ENCODE measurements at places on chromosomes 6 and 20.
A peak's percentile ranks its signal among the peaks of the same experiment; 100 is the strongest.

DNA sequence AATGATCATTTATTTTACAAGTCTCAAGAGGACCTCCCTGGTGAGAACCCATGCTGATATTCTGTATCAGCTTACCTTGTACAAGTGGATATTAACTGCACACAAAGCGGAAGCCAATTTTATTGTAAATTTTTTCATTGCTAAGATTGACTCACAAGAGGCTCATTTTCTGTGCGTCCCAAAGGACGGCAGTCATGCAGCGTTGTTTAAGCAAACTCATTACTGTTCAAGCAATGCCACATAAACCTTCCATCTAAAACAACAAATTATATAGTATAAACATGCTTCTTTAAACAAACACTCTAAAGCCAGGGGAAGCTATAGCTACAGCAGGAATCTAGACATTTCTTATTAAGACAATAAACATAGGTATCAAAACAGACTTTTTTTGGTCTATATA lies 575.3 kb downstream of the FRK start:
- DNase-seq: no peak

DNA sequence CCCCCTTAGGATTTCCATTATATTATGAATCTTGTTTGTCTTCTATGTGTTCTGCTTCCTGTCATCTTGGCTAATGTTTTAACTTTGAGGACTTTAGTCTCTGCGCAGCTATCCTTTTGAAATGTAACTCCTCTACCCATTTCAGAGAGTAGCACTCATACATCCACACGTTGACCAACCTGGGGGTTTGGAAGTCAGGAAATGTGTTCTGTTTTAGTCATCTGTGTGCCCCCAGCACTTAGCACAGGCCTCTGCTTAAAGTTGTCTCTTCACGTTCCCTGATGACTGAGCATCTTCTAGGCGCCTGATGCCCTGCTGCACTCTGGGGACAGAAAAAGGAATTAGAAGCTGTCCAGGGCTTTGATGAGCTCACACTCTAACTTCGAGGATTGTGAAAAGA lies 47.9 kb downstream of the HMGN3 start:
- no peak for DNase-seq

- DNase-seq: no peak
These were observed 46.5 kb upstream of the IER3 start for GRCh38 chr6:30790724-30791383.

GRCh38 chr6:89826029-89826528 lies 3.6 kb upstream of the CASP8AP2 start:
- peak; percentile 52 for DNase-seq

GRCh38 chr6:85402071-85402470 lies 47.8 kb upstream of the NT5E start:
- DNase-seq: no peak

GRCh38 chr6:18206591-18206990 lies 51.4 kb downstream of the KDM1B start:
- DNase-seq: no peak

DNA sequence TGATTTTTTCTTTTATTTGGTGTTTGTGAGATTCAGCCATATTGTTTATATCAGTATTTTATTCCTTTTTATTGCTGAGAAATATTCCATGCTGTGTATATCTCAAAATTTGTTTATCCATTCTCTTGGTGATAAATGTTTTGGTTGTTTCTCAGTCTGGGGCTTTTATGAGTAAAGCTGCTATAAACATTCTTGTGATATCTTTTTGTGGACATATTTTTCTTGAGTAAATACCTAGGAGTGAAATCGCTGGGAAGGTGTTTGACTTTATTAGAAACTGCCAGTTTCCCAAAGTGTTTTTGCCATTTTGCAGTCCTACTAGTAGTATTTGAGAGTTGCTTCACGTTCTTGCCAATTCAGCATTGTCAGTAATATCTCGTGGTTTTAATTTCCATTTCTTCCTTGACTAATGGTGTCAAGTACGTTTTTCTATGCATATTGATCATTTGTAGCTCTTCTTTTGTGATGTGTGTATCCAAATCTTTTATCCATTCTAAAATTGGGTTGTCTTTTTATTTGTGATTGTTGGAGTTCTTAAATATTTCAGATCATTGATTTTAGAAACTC lies 31.1 kb upstream of the DYNLRB1 start:
- no peak for DNase-seq

- DNase-seq: no peak
These were observed 816.5 kb downstream of the BCKDHB start for GRCh38 chr6:80922916-80923455.

DNA sequence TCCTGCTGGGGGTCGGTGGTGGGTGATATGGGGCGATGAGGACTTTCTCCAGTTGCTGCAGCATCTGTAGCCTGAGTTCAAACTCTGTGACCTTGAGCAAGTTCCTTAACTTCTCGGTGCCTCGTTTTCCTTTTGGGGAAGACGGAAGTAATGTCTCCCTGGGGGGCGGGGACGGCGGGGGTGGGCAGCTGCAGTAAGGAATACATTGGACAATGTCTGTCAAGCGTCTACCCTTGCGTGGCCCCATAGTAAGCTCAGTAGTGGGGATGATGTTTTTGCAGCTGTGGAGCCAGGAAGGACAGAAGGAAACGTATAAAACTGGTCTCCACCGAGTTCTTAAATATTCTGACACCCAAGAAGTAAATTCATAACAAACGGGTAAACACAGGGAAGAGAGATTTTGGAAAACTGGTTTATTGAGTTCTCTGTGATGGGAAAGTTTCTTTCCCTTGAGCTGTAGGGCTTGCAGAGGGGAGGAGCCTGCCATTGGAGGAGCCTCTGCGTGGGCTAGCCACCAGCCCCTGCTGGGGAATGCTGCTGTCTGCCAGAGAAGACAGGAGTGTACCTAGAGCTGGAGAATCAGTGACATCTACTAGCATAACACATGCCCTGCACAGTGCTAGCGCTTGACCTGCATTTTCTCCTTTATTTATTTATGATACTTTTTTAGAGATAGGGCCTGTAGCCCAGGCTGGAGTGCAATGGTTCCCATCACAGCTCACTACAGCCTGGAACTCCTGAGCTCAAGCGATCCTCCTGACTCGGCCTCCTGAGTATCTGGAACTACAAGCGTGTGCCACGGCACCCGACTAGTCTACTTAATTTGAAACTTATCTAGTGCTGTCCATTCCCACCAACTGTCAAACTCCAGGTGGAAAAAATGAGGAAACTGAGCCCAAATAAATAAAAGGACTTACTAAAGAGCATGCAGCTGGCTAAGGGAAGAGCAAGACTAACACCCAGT lies 1.2 kb upstream of the ACSS1 start:
- DNase-seq: no peak

Data from NCI-H226 (cell line).